ENCODE measurements at places on chromosomes 11 and 22. TPM values are rescaled to one million over a fixed set of nuclear protein-coding genes. Genes with fewer than 3 reads are reported as not detected.

ARHGAP8 gene
- 0.44 TPM for total RNA-seq

CRYAB gene
- total RNA-seq, result not detected

ACR gene
- total RNA-seq, result not detected

PIK3IP1 gene
- total RNA-seq, result 55.9 TPM

APOBEC3C gene
- 99.8 TPM for total RNA-seq

DMC1 gene
- total RNA-seq, result 6.1 TPM

CEP126 gene
- 0.27 TPM for total RNA-seq

HSPB2 gene
- total RNA-seq, result not detected

GGT5 gene
- total RNA-seq, result 0.22 TPM

POU2AF2 gene
- total RNA-seq, result not detected

RASSF10 gene
- not detected for total RNA-seq

C11orf87 gene
- not detected for total RNA-seq

YPEL1 gene
- 7.9 TPM for total RNA-seq

MS4A4A gene
- not detected for total RNA-seq

APOL1 gene
- 105 TPM for total RNA-seq

BRMS1 gene
- 53.7 TPM for total RNA-seq

CRYBB1 gene
- not detected for total RNA-seq

P2RX3 gene
- not detected for total RNA-seq

TUBA8 gene
- 1.7 TPM for total RNA-seq

TESMIN gene
- 2.5 TPM for total RNA-seq

LAYN gene
- 4.1 TPM for total RNA-seq

TMEM80 gene
- 27.1 TPM for total RNA-seq

CASP4 gene
- total RNA-seq, result 104 TPM

MS4A3 gene
- not detected for total RNA-seq

CBLIF gene
- not detected for total RNA-seq

NAALADL1 gene
- total RNA-seq, result 14.1 TPM

PLEKHA7 gene
- 1.8 TPM for total RNA-seq
